ENCODE measurements at places on chromosomes 2 and 18. TPM values are rescaled to one million over a fixed set of nuclear protein-coding genes. Genes with fewer than 3 reads are reported as not detected.

GRCh38 chr2:64218137-64218802, 74.0 kb upstream of the PELI1 start:
- DNase-seq: peak; percentile 64

DNA sequence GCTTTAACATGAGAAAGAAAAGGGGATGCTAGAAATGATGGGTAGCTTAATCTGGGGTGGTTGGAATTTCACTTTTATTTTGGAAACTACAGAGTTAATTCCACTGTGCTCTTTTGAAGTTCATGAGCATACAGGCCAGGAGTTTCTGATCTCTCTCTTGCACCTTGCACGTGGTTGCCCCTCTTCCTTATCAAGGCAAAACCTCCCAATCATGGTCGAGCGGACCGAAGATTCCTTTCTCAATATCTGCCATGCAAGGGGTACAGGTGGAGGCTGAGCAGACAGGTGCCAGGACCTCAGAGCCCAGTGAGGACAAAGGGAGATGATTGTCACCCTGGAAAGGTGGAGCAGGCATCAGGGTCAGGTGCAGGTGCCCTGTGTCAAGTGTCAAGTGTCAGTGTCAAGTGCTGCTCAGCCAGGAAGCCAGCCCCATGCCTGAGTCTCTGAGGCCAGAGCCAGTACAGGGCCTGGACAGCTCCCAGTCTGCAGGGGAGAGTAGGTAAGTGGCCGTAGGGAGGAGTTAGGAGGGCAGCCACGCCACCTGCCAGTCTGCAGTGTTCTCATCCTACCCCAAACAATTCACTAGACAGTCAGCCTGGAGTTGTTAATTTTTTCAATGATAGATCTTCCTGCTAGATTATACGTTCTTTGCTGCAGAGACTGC, 42.2 kb downstream of the LPIN1 start:
- no peak for DNase-seq

DNA sequence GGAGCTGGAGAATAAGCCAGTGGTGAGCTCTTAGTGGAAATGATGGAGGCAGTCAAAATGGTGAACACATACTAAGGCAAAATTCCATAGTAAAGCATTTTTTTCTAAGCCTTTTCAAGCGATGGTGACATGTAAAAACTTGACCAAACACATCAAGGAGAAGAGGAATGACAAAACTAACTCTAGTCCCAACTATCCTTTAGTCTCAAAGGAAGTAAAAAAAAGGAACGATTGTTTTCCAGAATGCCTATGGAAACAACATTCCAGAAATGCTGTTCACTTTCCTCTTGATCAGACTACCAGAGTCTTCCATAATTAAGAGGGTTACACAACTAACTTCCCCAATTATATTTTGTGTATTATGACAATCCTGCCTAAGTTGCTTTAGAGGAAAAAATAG, 715.6 kb downstream of the EPHA4 start:
- DNase-seq: no peak

DNA sequence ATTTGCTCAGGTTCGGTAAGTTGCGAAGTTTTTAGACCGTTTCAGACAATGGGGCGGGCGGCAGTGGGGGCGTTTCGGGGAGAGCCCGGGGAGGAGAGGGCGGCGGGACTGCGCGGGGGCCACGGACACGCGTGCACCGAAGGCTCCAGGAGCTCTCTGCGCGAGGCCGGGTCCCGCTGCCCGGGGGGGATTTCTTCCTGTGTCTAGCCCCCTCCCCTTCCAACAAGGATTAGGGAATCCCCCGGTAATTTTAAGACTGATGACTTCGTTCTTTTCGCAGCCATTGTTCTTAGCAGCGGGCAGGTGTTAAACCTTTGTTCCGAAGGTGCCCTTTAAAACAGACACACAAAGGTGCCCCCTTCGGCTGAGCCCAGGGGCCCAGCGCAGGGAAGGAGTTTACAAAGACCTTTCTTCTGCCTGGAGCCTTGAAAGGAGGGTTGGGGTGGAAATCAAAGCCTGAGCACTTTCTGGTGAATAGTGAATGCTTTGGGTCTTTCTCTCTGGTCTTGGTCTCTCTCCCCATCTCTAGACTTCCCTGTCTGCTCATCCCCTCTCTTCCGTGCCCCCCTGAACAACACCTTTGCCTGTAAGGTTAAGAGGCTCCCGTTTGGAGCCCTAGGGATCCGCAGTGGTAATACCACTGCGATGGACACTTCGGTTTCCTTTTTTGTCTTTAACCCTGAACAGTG, 2.1 kb downstream of the TRIB2 start:
- DNase-seq: no peak

CCDC102B gene
- total RNA-seq: 54.6 TPM

DNA sequence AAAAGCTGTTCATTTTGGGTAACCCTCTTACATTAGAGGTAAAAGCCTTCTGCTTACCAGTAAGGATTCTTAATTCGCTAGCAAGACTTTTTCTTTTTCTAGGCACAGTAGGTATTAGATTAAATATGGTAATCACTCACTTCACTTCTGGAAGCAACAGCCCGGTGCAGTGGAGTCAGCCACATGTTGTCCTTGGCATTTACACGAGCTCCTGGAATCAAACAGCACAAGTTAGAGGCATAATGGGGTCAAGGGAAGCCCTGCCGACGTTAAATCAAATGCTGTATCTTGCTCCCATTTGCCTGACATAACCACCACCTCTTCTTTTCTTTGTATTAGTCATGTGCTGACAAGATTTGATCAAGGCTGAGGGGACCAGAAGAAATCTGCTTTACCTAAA, 174.1 kb downstream of the ANKRD44 start:
- DNase-seq: no peak

MYO5B gene
- total RNA-seq: 12.7 TPM

GMPPA gene
- 21.8 TPM for total RNA-seq

DNA sequence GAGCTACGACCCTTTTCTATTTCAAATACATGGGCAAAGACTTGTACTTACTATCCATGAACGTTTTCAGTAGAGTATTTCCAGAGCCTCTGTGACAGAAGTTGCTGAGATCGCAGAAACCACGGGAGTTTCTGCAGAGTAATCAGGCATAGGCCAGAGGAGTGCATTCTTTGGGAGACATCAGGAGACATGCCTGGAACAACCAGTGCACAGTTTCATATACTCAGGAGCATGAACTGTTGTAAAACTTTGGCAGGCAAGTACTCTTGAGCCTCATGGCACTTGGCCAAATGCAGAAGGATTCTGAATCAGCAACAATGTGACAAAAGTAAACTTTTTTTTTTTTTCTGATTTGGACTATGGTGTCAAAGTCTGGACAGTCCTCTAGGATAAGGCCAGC, 307.1 kb downstream of the GRB14 start:
- no peak for DNase-seq

DNA sequence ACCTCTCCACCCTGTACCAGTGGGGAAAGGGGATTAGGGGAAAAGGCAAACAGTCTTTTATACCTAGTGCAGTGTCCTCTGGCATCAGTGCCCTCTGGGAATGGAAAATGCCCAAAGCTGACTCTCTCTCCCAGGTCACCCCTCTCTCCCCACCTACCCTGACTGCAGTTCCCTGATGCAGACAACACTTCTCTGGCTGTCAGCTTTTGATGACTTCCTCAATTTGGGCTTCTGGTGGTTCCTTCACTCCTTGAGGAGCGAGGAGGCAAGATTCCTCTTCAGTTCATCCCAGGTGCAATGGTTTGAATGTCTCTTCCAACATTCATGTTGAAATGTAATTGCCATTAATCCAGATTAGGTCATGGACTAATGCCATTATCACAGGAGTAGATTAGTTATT, 19.7 kb upstream of the PPM1B start:
- DNase-seq: no peak

GRP gene
- total RNA-seq: 2.4 TPM

- DNase-seq: no peak
Observed at GRCh38 chr2:149290662-149291061, 39.7 kb upstream of the LYPD6 start.

FAM237A gene
- not detected for total RNA-seq

CLIP4 gene
- total RNA-seq: 51.1 TPM

SERPINB12 gene
- 64.6 TPM for total RNA-seq

DNA sequence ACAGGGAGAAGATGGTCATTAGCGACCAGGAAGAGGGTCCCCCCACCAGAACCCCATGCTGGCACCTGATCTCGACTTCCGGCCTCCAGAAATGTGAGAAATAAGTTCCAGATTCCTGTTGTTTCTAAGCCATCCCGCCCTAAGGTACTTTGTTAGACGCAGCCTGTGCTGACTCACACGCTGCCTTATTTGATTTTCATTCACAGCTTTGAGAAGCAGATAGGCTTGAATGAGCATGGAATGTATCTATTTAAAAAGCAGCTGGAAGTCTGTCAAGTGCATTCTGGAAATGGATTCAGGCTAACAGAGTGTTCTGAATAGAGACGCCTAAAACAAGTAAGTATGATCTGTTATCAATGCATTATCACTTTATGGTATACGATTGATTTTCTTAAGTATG, 8.3 kb upstream of the IL1R2 start:
- DNase-seq: no peak

DNA sequence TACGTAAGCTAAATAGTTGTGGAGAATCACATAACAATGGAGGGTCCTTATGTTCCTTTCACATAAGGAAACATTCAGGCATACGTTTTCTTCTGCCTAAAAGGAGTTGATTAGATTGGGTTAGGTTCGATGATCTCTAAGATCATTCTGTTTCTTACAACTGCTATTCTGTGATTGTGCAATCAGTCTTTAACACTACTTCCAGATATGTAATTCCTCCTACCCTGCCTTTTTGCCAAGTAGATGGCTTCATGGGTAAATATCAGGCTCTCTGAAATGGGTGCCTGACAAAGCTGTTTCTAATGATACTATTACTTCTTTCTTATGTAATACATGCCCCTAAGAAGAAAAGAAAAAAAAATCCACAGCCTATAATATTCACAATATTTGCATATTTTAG, 321.5 kb downstream of the XIRP2 start:
- no peak for DNase-seq

DNA sequence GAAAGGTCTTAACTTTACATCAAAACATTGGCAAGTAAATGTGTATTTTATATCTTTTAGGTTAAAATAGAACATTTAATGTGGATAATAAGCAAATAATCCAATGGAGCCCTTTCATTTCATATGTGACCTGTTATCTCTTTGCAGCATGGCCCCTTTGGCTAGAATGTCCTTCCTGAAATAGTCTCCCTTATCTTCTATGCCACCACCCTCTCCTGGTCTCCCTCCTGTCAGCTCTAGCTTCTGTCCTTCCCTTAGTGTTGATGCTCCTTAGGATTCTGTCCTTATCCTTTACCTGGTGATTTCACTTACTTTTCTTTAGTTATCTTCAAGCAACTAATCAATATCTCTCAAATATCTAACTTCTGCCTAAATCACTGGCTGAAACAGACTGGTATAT, 87.1 kb upstream of the TFCP2L1 start:
- DNase-seq: no peak

ANKMY1 gene
- 7.6 TPM for total RNA-seq

Data from skin of body (tissue), 3 donors.